ENCODE measurements at places on chromosomes 13 and 19. TPM values are rescaled to one million over a fixed set of nuclear protein-coding genes. Genes with fewer than 3 reads are reported as not detected.

POU2F2 gene
- total RNA-seq: 8.3 TPM

PTBP1 gene
- 109 TPM for total RNA-seq

ZNF625 gene
- 1.7 TPM for total RNA-seq

IGLON5 gene
- not detected for total RNA-seq

ANKLE1 gene
- total RNA-seq: 0.94 TPM

SEMA6B gene
- 6.0 TPM for total RNA-seq

LIM2 gene
- 0.21 TPM for total RNA-seq

ATXN8OS gene
- not detected for total RNA-seq

IRGC gene
- total RNA-seq: not detected

S1PR4 gene
- 81.6 TPM for total RNA-seq

TFPT gene
- 5.7 TPM for total RNA-seq

LILRA1 gene
- 18.5 TPM for total RNA-seq

UHRF1 gene
- 0.21 TPM for total RNA-seq

C19orf33 gene
- 3.1 TPM for total RNA-seq

NFIX gene
- 1.9 TPM for total RNA-seq

SHISA2 gene
- 0.52 TPM for total RNA-seq

LPAR6 gene
- total RNA-seq: 91.4 TPM

NLRP11 gene
- under 0.01 TPM for total RNA-seq

STOML3 gene
- not detected for total RNA-seq

CPB2 gene
- total RNA-seq: not detected

ZNF222 gene
- total RNA-seq: 3.1 TPM

KIR2DL3 gene
- total RNA-seq: 0.84 TPM
